Cardiac muscle cell (in vitro differentiated cells and primary cell): ENCODE measurements at places on chromosomes 3 and 15. TPM values are rescaled to one million over a fixed set of nuclear protein-coding genes. Genes with fewer than 3 reads are reported as not detected.

DNA sequence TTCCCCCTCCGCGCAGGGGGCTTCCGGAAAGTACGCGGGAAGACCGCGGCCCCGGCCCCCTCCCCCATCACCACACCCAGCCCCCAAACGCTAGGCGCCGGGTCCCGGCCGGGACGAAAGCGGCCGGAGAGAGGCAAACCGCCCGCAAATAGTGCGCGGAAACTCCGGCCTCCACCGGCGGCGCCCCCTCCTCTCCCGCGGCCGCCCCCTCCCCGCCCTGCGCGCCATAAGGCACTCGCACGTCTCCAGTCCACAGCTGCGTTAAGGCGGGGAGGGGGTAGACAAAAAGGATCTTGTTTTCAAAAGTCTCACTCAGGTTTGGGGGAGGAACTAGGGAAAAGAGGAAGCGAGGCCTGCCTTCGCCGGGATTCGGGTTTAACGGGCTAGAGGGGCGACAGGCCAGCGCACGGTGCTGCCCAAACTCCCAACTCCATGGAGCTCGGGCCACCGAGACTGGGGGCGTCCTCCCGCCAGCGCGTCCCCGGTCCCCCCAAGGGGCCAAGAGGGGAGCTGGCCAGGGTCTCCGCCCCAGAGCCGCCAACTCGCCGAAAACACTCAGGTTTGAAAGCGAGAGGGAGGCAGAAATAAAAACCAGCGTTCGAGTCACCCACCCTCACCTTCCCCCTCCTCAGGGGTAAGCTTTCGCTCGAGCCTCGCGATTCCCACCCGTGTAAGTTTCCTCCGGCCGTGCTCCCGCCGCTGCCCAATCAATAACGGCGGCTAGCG, 1.8 kb downstream of the ANP32A start:
- peak; percentile 58 for DNase-seq

GRCh38 chr3:180403156-180403555, 198.8 kb upstream of the TTC14 start:
- DNase-seq = no peak

DNA sequence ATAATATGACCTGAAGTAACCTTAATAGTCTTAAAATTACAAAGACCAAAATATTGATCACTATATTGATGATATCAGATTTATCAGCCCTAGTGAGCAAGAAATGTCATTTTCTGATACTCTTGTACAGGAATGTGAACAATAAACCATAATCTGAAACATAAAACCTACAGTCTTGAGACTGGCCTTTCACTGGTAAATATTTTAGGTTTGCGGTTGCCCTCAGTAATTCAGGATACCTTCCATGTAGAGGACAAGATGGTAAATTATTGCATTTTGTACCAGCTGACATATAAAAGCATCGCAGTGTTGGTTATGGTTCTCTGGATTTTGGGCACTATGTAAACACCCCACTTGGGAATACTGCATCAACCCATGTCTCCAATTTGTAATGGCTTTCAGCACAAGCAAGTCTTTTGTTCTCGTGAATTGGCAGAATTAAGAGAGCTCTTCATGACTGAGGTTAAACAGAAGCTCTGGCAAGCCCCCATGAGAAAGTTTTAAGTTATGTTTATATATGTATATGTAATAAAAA, 128.5 kb downstream of the LMLN start:
- DNase-seq = no peak

DNA sequence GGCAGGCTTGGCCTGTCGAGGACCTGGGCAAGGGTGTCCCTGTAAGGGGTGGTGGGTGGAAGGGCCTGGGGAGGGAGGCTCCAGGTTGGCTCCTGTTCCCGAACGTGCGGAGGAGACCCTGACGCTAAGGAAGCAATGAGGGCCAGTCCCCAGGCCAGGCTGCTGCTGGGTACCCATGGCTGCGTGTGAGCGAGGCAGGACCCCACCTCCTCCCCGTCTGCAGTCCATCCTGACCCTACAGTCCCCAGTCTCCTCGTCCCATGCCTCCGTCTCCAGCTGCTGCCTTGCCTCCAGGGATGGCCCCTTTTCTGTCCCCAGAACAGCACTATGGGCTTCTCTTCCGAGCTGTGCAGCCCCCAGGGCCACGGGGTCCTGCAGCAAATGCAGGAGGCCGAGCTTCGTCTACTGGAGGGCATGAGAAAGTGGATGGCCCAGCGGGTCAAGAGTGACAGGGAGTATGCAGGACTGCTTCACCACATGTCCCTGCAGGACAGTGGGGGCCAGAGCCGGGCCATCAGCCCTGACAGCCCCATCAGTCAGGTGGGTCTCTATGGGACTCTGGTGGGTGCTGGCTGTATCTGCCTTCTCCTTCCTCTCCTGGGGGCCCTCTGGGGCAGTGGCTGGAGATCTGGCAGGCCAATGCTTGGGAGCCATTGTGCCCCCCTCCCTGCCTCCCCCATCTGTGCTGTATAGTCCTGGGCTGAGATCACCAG, 571 bp downstream of the FES start:
- no peak for DNase-seq

- DNase-seq = no peak
These were observed 6.9 kb downstream of the CILP start for GRCh38 chr15:65204236-65204930.

DNA sequence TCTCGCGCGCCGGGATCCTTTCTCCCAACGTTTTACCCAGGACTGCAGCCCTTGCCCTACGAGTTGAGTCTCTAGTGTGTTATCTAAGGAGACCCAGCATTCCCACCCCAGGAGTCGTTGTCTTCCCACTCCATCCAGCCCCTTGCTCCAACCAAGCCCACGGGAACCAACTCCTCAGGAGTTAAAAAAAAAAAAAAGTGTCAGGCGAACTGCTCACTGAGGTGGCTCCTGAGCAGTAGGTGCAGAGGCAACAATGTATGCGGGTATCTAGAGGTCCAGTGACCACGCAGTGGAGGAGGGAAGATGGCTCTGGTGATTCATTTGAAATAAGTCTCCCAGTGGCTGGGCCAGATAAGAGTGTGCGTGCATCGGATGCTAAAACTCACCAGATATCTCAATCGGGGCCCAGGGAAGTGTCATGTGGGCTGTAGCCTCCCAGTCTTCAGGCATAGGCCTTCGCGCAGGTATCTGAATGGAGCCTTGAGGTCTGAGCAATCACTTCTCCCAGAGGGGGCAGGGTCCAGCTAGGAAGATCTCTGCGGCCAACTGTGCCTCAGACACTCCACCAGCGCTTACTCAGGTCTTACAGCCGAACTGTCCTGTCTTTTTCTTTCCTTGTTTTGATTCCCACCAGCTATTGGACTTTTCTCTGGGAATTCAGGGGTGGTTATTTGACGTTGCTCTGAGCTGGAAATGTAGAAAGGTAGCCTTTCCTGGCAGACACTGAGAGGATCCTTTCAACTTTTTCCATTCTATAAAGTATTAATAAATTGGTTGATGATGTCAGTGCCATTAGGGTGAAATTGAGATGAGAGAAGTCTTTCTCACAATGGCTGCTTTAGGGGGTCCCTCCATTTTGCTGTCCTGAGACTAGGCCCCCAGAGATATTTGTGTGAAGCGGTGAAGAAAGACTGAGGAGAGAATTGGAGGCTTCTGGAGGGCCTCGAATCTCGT, 21.0 kb downstream of the ZIC4 start:
- no peak for DNase-seq

DNA sequence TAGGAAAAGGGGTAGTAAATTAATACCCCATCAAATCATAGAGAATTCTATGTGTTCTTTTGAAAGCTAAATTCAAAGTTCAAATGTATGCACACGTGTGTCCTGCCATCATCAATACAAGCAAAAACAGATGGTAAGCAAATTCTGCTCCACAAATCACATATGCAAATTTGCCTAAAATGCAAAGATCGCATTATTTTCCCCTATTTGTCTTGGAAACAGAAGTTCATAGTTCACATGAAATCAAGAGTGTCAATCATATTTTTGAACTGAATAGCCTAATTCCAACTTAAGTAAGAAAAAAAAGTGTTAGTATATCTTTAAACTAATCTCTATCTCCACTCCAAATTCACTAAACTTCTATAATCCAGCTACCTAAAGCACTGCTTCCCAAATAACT, 8.5 kb downstream of the ADAM10 start:
- DNase-seq = no peak

DNA sequence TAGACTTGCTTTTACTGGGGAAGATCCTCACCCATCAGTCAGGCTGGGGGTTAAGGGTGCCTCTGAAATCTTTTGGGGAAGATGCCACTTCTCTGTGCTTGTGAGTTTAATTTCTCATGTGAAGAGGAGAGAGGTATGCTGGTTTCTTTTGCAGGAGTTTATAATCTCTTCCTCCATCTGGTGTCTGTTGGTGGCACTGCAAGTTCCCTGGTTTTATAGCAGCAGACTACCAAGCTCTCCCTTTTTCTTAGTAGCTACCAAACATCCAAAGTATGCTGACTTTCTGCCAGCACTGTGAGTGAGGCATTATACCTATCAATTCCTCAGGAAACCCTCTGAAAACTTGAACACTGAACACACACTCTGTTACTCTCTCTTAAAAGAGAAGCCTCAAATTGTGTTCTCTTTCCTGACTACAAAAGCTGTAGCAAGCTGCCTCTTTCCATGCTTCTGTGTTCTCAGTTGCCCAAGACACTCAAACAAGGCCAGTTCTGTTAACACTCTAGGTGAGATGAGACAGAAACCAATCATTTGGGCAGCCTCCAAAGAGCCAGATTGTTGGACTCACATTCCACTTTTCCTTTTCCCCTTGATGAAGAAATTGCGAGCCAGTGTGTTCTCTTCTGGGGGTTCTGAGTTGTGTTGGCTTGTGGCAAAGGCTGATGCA, 299.5 kb downstream of the GAP43 start:
- peak; percentile 41 for DNase-seq

DNA sequence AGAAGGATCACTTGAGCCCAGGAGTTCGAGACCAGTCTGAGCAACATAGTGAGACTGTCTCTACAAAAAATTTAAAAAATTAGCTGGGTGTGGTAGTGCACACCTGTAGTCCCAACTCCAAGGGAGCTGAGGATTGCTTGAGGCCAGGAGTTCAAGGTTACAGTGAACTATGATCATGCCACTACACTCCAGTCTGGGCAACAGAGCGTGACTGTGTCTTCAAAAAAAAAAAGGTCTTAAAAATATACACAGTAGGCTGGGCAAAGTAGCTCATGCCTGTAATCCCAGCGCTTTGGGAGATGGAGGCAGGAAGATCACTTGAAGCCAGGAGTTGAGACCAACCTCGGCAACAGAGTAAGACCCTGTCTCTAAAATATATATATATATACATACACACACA, 11.2 kb upstream of the CAMK1 start:
- no peak for DNase-seq

SCG5 gene
- 15.5 and 20.2 TPM in 2 replicates for polyA plus RNA-seq
